Stimulated activated CD4-positive, alpha-beta T cell treated with anti-CD3 and anti-CD28 coated beads, Interleukin-1b, Interleukin-23, amount 100 ng/mL, for 1 hour (primary cell): ENCODE measurements at places on chromosomes 5 and 9.

DNA sequence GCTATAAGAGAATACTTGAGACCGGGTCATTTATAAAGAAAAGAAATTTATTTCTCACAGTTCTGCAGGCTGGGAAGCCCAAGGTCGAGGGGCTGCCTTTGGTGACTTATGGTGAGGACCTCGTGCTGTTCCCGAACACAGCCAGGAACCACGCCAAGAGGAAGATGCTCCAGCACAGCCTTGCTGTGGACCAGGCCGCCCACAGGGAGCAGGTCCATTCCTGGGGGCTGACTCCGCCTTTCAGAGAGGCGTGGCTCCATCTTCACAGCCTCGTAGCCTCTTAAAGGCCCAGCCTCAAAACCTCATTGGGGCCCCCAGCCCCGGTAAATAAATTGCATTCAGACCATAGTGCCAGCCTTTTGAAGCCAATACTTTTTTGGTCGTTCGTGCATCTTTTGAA, 93.5 kb upstream of the CACNA1B start:
- no peak for DNase-seq

GRCh38 chr9:106502930-106503329, 360.0 kb upstream of the ZNF462 start:
- no peak for DNase-seq

DNA sequence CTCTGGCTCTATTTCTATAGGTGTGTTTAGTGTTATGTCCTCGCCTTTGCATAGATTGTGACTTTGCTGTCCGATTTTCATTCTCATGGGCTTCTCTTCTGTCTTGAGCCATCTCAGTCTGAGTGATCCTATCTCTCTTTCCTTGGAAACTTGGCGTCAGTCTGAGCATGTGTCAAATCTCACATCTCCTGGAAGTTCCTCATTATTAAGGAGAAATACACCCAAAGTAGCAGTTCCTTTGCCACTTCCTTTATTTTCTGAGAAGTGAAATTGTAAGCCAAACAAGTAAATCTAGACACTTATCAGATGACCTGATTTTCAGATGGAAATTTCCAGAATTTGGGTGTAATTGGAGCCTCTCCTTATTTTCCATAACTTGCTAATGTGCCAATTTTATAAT, 126.9 kb upstream of the ANKH start:
- DNase-seq, result no peak

DNA sequence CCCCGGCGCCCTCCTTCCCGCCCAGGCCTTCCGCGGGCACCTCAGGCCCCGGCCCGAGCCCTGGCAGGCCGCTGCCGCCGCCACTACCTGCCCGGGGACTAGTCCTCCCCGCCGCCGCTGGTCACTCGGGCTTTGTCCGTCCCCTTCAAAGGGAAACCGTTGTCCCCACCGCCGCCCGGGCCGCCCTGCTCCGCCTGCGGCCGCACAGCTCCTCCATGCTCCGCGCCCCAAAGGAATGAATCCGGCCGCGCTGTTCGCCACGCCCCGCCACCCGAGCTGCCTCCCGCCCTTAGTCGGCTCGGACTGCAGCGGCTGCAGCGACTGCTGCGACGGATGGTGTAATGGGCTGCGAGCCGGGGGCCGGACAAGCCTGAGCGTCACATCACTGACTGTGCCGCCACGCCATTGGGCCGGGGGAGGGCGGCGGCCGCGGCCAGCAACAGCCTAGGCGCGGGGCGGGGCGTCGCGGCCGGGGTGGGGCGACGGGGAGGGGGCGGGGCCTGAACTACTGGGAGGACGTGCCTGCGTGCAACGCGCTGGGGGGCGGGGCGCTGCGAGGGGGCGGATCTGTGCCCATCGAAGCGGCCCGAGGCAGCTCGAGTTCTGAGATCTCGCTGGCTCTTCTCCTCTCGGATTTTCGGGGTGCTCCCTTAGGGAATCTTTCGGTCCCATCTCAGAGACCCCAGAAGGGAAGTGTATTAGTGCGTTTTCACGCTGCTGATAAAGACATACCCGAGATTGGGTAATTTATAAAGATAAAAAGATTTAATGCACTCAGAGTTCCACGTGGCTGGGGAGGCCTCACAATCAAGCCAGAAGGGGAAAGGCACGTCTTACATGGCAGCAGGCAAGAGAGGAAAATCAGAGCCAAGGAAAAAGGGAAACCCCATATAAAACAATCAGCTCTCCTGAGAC, at the start of gene FEM1C:
Gene FEM1C (minus strand): TSS at position 340 of the 915 bp plus-strand sequence. CDS start 1,282 bp downstream, outside the sequence.
- peak; percentile 94 for DNase-seq

DNA sequence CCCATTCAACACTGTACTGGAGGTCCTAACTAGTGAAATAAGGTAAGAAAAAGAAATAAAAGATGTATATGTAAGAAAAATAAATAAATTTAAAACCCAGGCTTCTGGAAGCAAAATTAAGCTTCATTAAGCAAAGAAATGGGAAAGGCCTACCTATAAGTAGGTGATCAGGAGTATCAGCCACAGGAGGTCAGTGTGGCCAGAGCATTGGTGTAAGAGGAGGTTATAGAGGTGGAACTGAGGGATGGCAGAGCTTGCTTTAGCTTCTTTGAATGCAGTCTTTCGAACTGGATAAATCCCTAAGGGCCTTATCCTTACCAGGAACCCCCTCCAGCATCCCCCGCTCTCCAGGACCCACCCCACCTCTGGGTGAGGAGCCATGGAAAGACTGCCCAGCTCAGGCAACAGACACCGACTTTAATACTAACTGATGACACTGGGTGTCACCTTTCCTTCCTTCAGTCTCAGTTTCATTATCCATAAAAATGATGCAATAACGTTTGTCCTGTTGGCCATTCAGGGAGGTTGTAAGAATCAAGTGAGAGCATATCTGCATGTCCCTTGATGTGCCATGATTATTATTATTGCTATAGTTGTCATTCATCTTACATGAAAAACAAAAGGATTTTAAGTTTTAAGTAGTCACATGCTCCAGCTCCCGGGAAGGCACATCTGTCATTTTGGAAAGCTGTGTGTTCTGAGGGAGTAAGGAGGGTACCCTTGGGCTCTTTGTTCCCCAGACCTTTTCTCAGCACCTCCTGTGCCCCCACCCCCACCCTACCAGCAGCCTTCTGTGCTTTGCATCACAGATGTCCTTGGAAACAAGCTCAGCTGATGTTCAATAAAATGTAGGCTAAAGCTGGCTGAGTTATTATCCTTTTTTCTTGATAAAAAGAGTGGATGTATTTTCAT, 50.8 kb upstream of the CTNNA1 start:
- DNase-seq, result no peak

DNA sequence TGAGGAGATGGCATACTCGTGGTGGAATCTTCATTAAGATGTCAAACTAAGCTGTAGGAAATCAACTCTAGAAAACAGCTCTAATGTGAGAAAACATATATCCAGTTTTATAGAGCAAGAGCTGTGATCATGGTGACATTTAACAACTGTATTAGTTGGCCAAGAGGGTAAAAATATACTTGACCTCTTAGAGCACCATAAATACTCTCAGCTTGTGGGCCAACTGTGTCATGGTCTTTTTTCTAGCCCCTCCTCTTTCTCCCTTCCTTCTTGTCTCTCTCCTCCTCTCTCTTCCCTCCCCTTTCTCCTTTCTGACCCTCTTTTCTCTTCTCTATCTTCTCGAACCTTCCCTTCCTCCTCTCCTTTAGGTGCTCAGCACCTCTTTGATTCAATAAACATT, 54.7 kb downstream of the TMC1 start:
- DNase-seq, result no peak

- no peak for DNase-seq
These were observed 96.9 kb upstream of the FSTL4 start for GRCh38 chr5:133709209-133709725.

- DNase-seq, result no peak
These were observed 129.2 kb upstream of the TNPO1 start for GRCh38 chr5:72687288-72687687.

DNA sequence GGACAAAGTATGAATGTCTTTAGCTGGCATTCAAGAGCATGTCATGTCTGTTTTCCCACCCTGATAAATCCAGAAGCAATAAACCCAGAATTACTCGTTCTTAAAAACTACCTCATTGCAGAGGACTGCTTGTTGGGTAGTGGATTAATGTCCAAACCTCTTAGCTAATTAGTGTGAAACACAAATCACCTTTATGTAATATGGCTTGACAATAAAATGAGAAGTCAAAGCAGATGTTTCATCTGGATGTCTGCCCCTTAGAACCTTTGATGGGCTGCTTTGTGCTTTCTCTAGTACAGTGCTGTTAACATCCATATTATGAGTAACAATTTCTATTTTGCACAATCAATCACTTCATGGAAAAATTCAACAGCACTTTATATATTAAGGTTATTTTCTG, 149.1 kb upstream of the TUT7 start:
- no peak for DNase-seq

DNA sequence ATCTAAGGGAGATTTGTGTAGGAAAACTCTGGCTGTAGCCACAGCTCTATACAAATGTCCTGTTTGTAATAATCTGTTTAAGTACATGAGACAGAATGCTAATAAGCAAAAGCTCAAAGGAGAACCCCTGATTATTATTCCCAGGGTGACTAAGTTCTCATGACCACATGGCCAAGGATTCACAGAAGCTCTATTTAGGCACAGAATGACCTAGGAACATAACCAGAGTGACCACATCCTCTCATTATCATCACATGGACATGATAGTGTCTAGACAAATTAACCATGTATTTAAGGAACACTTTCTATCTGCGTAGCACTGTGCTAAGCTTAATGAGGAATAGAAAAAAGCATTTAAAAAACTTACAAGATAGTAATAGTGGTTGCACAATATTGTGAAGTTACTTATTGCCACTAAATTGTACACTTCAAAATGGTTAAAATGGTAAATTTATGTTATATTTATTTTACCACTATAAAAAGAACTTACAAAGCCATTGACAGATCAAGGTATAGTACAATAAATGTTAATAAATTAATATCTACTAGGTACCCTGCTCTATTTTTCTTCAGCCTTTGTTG, 56.3 kb downstream of the STX17 start:
- DNase-seq, result no peak

DNA sequence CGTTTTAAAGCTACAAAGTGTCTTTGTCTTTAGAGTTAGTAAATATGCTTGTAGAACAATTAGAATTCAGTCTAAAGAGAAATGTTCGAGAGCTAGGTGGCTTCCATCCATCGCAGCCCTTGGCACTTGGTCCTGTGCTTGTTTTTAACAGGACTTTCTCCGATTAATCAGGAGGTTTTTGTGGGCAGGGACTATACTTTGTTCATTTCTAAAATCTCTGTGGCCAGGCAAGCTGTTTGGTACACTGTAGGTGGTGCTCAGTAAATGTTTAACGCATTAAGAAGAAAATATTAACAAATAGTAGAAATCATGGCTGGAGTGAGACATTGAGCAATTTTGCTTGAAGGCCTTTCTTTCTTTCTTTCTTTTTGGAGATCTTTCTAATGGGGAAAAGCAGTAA, 20.8 kb downstream of the AGXT2 start:
- no peak for DNase-seq

- DNase-seq, result no peak
These were observed 89.3 kb downstream of the NTRK2 start for GRCh38 chr9:84758817-84759216.

GRCh38 chr9:91047993-91048607, 246.5 kb downstream of the SYK start:
- no peak for DNase-seq

DNA sequence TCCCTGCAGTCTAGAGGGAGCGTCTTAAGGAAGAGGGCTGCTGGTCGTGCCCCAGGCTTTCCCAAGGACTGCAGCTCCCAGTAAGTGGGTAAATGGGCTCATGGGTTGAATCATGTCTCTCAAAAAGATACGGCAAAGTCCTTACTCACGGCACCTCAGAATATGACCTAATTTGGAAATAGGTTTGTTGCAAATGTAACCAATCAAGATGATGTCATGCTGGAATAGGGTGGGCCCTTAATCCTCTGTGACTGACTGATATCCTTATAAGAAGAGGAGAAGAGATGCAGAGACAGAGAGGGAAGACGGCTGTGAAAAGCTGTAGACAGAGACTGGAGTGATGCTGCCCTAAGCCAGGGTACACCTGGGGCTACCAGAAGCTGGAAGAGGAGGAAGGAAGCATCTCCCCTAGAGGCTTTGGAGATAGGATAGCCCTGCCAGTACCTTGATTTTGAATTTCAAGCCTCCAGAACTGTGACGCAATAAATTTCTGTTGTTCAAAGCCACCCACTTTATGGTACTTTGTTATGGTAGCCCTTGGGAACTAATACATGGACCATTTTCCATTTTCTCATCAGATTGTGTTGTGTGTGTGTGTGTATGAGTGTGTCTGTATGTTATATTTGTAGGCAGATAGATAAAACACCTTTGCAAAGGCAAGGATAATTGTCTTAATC, 15.0 kb downstream of the GALNT10 start:
- DNase-seq, result no peak

GRCh38 chr5:96781031-96781971, 26.4 kb downstream of the ERAP1 start:
- no peak for DNase-seq

- DNase-seq, result no peak
These were observed 87.8 kb upstream of the APC start for GRCh38 chr5:112649882-112650281.

DNA sequence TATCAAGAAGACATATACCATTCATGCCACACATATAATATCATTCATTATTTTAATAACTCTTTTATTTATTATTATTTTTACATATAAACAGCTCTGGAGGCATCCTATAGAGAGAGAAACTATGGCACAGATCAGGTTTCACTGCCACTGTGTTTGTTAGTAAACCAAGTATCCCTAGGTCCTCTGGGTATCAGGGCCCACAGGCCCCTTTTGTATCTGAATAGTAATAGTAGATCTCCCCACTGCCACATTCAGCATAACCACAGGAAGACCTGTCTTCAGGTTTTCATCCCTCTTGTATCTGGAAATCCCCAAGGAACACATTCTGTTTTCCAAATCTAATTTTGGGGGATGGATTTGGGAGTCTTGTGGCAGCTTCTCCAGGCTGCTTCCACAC, 94.0 kb downstream of the SPATA31D1 start:
- DNase-seq, result no peak

DNA sequence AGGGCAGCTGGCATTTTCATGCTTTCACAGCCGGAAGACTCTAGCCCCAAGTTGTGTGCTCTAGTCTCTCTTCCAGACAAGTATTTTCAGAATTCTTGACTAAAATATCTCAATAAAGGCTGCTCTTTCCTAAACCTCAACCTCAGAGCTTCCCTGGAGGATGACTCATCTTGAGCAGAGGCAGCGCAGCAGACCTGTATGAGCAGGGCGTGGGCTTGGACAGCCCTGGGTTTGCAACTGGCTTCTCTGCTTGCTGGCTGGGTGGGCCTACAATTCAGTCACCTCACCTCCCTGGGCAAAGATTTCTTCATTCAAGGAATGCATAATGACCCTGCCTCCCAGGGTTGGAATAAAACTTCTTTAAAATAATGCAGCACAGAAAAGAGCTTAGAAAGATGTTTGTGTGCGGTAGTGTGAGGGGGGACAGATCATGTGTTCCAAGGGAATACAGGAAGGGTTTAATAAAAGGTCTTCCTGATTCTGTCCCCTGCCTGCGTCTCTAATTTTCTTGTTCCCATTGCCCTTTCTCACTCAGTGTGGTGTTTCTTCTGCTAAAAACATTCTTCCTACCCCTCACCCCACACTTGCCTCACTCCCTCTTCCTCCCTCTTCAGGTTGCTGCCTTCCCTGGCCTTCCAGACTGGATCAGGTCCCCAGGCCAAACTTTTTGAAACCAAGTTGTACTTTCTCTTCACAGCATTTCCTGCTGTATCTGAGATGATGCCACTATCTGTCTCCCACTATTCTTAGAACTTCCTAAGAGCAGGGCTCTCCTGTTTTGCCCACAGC, 39.4 kb upstream of the MAP1B start:
- no peak for DNase-seq

- no peak for DNase-seq
These were observed 65.4 kb downstream of the CDC42SE2 start for GRCh38 chr5:131329286-131329560.

- no peak for DNase-seq
These were observed 195.2 kb upstream of the PTGER4 start for GRCh38 chr5:40484495-40484894.

- no peak for DNase-seq
These were observed 141.4 kb downstream of the EBF1 start for GRCh38 chr5:158958021-158958994.
